ENCODE measurements at places on chromosomes 2 and 18.
A peak's percentile ranks its signal among the peaks of the same experiment; 100 is the strongest.

DNA sequence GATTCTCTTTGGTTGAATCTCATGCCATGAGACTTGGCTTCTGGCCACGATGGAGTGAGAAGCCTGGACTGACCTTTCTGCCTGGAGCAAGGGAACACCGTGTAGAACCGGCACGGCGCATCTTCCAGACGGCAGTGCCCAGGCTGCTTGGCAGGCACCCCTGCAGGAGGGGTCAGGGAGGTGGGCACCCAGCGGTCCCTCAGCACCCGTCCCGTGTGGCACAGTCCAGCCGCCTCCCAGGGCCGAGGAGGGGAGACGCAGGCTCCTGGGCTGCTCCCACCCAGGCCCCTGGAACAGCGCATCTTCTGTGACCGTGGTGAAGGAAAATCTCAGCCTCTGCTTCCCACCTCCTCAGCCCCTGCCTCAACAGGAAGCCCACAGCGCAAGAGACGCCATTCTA lies 95.7 kb downstream of the CMPK2 start:
- DNase-seq: no peak

GRCh38 chr2:172403881-172404468 lies 23.4 kb upstream of the ITGA6 start:
- no peak for DNase-seq

GRCh38 chr2:110714452-110715224 lies 17.7 kb upstream of the ACOXL start:
- no peak for DNase-seq

GRCh38 chr18:7896161-7896560 lies 329.0 kb downstream of the PTPRM start:
- no peak for DNase-seq

DNA sequence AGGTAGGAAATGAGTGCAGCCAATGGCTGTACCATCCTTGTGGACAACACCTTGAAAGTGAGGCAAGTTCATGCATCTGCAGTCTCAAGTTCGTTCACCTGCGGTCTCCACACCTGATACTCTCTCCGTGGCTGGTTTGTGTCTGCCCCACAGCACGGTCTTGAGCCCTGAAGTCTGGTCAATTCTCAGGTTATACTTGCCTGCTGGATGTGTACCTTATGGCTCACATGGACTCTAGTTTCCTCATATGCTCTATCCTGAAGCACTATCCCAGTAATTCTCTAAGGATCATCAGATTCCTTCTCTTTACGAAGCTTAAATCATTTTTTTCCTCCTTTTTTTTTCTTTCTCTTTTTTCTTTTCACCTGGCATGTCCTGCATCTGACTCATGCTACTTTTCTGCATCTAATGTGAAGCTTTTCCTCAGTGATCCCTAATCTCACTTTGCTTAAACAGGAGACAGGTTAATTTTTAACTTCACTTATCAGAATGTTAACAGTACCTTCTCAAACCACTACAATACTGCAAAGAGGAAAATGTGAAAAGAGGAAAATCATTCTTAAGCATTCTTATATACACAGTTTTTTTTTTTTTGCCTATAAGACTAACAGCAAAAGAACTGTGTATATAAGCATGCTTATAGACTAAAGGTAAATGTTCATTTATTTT lies 511.2 kb downstream of the SOX11 start:
- no peak for DNase-seq

DNA sequence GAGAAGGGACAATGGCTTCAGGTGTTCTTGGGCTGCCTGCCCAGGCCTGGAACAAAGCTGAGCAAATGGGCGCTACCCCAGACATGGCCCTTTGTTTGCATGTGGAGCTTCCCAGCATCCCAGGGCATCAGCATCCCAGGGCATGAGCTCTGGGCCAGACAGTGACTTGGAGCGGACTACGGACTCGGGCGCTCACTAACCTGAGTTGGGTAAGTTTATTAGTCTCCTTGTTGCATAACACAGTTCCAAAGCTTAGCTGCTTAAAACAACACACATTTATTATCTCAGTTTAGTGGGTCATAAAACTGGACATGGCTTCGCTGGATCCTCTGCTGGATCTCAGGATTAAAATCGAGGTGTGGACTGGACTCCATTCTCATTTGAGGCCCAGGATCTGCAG lies 35.8 kb downstream of the MC2R start:
- no peak for DNase-seq

DNA sequence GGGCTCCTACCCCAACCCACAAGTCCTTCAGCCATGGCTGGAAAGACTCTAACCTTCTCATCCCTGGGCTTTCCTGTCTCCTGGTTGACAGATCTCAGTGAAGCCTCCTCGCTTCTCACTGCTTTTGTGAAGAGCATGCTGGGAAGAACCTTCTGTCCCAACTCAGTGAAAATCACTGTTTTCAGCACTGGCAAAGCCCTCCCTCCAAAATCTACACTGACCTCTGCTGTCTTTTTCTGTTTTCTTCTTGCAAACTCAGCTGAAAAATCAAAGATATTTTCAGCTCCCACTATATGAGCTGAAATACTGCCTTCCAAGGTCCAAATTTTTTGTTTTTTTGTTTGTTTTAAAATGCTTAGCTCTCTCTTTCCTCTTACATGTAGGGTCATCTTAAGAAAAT lies 266.3 kb upstream of the AGAP1 start:
- no peak for DNase-seq

GRCh38 chr2:110838657-110839384 lies 106.4 kb downstream of the ACOXL start:
- DNase-seq: no peak

DNA sequence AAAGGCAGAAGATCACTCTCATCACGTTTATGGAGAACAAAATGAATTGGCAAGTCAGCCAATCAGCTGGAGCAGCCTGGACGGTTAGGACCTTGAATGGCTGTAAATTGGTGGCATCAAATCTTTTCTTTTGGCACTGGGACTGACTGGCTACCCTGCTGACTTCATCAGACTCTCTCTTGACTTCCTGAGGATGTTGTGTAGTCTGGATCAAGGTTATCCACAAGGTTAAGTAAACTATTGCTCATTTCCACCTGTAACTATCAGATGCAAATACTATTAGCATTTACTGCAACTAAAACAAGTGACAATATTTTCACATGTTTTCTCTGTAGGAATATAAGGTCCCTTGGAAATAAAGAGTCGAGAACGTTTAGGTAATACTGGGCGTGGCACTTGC lies 134.3 kb upstream of the RASGRP3 start:
- DNase-seq: no peak

DNA sequence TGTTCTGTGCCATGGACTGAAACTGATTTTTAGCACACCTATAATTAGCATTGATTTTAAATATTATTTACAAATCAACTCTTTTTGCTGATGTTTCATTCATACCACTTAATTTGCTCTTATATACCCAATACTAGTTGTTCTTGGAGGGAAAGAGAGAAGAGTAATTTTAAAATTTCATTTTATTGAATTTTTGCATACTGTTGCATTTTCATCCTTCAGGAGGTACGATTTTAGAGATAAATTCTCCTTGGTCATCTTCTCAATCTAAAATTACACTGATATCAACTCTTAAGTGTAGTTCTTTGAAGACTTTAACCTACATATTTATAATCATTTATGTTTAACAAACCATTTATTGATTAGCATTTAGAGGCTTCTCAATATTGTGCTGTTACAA lies 71.0 kb downstream of the SLC4A10 start:
- no peak for DNase-seq

GRCh38 chr2:118845522-118846441 lies 1.7 kb downstream of the EN1 start:
- peak; percentile 20 for DNase-seq

- DNase-seq: no peak
Observed at GRCh38 chr2:226295123-226295522, 504.5 kb downstream of the IRS1 start.

- peak; percentile 68 for DNase-seq
Observed at GRCh38 chr2:49914281-49914680, 760.0 kb upstream of the FSHR start.

DNA sequence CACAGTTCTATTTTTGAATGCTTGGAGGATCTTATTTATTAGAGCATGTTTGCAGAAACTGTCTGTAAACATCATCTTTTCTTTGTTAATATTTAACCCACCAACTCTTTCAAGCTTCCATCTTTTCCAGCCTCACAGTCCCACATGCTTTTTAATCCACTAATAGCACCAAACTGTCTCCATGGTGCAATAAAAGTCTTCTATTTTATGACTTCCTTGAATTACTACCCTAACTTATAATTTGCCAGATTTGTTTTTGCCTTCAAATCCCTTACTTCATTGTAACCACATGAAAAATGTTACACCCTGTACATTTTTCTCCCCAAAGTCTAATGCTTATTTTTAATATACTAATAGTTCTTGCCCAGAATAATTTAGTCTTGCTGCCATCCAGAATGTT lies 792.6 kb downstream of the PLCL1 start:
- no peak for DNase-seq

DNA sequence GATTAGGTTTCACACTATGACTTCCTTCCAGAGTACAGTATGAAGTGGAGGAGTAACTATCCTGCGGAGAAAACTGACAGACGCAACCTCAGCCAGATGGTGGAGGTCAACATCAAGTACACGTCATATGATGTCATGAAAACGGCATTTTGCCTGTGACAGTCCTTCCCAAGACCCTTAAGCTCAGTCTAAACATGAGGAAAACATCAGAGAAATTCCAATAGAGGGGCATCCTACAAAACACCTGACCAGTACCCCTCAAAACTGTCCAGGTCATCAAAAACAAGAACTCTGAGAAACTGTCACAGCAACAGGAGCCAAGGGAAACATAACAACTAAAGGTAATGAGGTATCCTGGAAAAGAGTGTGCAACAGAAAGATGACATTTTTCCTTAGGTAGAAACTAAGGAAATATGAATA lies 1.7 kb downstream of the RNU4ATAC start:
- peak; percentile 50 for DNase-seq

DNA sequence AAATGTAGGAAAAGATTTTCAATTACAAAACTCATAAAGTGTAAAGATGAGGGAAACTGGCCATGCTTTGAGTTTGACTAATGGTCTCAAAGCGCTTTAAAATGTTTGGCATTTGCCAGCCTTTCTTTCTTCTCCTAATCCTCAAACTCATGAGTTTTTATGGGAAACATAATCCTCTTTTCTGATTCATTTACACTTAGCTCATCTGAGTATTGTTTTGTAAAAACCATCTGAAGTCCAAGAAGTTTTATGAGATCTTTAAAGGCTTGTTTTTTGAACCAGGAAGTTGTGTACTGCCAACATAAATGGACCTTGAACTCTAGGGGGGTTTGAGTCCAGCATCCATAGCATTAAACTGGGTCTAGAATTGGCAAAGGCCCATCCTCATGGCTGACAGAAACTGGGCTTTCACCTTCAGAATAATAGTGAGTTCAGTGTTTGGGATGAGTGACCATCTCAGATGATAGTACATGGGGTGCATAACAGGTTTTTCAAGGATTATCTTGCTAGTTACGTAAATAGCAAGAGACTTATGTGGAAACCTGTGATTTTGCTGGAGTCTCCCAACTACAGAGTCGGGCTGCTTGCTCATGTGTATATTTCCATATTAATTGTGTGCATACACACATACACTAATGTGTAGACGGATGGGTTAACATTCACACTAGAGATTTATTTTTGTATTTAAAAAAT lies 3.8 kb upstream of the LTBP1 start:
- no peak for DNase-seq

DNA sequence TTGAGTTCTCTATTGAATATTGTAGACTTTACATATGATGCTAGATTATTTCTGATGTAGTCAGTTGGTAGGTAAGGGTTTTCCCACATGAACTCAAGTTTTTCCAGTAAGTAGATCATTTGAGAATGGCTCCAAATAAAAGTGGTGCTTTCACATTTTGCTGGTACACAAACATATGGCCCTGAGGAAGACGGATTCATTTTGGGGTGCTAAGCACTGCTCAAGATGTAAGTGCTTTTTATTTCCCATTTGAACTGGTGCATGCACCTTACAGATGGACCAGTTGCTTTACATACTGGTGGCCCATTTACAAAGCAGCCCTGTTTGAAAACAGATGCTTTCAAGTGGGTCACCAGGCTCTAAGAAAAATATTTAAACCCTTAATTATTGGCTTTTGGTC lies 266.7 kb downstream of the MEIS1 start:
- no peak for DNase-seq

GRCh38 chr2:170502361-170503130 lies 212.6 kb upstream of the SP5 start:
- DNase-seq: no peak

DNA sequence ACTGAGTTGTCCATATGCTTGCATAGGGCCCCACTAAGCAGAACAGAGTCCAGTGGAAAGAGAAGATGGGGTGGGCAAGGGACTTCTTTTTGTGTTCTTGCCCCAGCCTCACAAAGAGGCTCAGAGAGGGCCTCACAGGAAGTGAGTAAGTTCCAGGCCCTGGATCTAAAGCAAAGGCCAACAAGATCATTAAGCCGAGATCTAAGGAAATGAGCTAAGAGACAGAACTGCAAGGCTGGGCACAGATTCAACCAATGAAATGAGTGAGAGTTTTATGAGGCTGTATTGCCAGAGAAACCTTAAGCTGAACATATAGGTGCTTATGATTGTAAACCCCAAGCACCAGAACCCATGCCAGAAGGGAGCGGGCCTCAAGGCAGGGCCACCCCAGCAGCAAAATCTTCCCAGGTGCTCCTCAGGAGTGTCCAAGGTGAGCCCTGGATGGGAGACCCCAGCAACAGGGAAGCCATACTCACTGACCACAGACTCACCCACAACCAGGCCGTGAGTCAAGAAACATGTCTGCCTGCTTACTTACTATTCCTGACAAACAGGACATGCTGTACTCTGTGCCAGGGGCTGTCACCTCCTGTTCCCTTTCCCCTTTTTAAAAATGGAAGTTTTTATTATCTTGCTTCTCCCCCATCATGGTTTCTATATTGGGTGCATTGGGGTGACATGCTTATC lies 40.2 kb downstream of the SLC14A1 start:
- peak; percentile 25 for DNase-seq

GRCh38 chr2:177169810-177170514 lies 42.6 kb upstream of the HNRNPA3 start:
- DNase-seq: no peak
